Sigmoid colon (tissue), 7 donors: ENCODE measurements at places on chromosomes 5 and 9. TPM values are rescaled to one million over a fixed set of nuclear protein-coding genes. Genes with fewer than 3 reads are reported as not detected.

GRCh38 chr9:120730654-120731514 is 16.6 kb upstream of the MEGF9 start:
- DNase-seq, result no peak
- no peak overlapping the region for H3K4me3 ChIP-seq
- peaks cover 14% of the 10 kb centered on the region for H3K4me1 ChIP-seq
- H3K27ac ChIP-seq, result no peak overlapping the region
- no peaks in the 10 kb centered on the region for H3K27me3 ChIP-seq
- no peaks in the 10 kb centered on the region for H3K36me3 ChIP-seq

- no peak for DNase-seq
- no peak overlapping the region for H3K4me3 ChIP-seq
- H3K36me3 ChIP-seq, result no peaks in the 10 kb centered on the region
- H3K27me3 ChIP-seq, result no peaks in the 10 kb centered on the region
Measured at GRCh38 chr9:121976751-121977150, 116.4 kb downstream of the TTLL11 start.

DNA sequence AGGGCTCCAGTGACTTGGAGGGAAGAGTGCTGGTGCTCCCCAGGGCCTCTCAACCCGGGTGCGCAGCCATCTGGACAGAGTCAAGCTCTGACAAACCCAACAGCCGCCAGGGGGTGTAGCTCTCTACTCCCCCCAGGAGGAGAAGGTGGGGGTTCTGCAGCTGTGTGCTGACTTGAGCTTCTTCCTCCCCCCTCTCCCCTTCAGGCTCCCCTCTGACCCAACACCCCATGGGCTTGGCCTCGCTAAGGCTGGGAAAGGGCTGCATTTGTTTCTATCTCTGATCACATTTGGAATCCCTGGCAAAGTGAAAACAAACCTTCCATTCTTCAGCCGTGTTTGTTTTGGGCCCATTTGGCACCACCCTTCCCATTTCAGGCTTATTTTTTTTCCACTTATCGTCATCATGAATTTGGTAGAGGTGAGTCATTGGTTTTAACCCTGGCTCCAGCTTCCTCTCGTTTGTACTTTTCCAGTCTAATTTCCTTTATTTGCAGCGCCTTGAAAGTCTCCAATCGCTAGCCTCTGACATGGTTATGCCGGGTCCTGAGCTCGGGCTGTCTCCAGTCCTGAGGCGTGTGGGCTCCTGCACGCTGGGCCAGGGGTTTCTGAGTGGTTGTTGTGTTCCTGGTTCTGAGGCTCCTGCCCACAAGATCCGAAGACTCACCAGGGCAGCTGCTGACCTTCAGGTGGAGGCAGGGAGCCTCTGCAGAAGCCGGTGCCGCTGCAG is 36.1 kb downstream of the DAP start:
- H3K4me3 ChIP-seq, result no peak overlapping the region
- H3K27ac ChIP-seq, result peak overlapping the region; percentile 71
- DNase-seq, result peak; percentile 76
- no peaks in the 10 kb centered on the region for H3K27me3 ChIP-seq
- H3K36me3 ChIP-seq, result no peaks in the 10 kb centered on the region

DNA sequence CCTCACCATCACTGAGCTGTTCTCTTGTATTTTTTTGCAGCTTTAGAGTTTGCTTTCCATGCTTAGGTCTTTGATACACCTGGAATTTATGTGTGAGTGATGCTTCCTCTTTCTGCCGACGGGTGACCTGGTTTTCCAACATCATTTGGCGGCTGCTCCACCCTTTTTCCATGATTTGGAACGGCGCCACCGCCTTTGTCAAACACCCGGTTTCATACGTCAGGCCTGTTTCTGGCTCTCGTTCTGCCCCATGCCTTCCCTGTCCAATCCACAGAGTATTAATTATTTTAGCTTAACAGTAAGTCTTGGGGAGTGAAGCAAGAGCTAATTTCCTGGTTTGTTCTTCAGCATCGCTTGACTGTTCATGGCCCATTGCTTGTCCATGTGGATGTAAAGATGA is 30.2 kb downstream of the CACNA1B start:
- no peak overlapping the region for H3K4me3 ChIP-seq
- H3K4me1 ChIP-seq, result no peaks in the 10 kb centered on the region
- DNase-seq, result no peak
- H3K27me3 ChIP-seq, result no peaks in the 10 kb centered on the region
- no peak overlapping the region for H3K27ac ChIP-seq
- no peaks in the 10 kb centered on the region for H3K36me3 ChIP-seq

ENHO gene
- total RNA-seq, result not detected

WASHC1 gene
- 4.8 TPM for total RNA-seq

ATP10B gene
- total RNA-seq, result 1.4 TPM

IRGM gene
- total RNA-seq, result not detected
